ENCODE measurements at places on chromosomes 3 and 15.

GRCh38 chr3:120382941-120383447 is 33.8 kb upstream of the LRRC58 start:
- DNase-seq: no peak

- DNase-seq: no peak
These were observed 282.7 kb upstream of the RORA start for GRCh38 chr15:61511756-61512155.

DNA sequence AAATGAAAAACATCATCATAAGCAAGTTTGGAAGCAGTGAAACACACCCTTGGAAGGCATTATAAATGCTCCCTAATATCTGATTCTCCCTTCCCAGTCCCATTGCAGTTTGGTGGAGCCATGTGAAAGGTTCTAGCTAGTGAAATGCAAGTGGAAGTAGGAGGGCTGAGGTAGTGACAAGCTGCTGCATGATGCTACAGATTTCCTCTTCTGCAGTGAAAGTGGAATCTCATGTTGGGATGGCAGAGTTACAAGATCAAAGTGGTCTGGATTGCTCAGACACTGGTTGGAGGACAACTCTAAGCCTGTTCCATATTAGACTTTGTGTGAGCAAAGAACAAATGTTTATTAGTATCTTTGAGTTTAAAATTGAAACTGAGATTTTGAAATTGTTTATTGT is 3.3 kb upstream of the PDCD6IP start:
- DNase-seq: no peak

DNA sequence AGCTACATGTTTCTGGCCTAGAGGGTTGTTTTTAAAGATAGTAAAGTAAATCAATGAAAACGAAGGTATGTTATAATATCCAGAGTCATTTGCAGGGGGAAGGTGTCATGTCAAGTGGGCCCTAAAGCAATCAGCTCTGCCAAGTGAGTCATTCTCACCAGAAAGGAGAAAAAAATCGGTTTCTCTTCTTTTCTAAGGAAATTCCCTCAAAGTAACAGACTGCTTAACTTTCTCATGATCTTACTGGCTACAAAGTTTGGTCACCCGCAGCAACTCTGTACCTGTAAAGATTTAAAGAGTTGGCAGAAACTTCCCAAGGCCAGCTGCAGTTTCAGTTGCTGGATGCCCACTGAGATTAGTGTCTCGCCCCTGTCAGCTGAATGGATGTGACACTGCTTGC is 5.5 kb upstream of the FSIP1 start:
- no peak for DNase-seq

GRCh38 chr3:141735770-141736465 is 2.2 kb upstream of the RNF7 start:
- no peak for DNase-seq

- DNase-seq: no peak
These were observed 204.0 kb downstream of the OSBPL10 start for GRCh38 chr3:31777092-31777491.

GRCh38 chr3:80898211-80898610 is 863.2 kb downstream of the GBE1 start:
- DNase-seq: no peak

- DNase-seq: no peak
These were observed 403.4 kb upstream of the SUCLG2 start for GRCh38 chr3:68057637-68058320.

GRCh38 chr3:148884261-148884660 is 19.2 kb downstream of the CPA3 start:
- peak; percentile 29 for DNase-seq

GRCh38 chr3:49132437-49133225 is at the start of gene LAMB2:
Gene LAMB2 (minus strand): TSS chr3:49133050. CDS start chr3:49132867, 183 bp downstream.
- DNase-seq: peak; percentile 81
